Stimulated activated CD8-positive, alpha-beta memory T cell treated with anti-CD3 and anti-CD28 coated beads, Interleukin-4, amount 100 ng/mL, for 1 hour (primary cell): ENCODE measurements at places on chromosomes 16 and 17.

DNA sequence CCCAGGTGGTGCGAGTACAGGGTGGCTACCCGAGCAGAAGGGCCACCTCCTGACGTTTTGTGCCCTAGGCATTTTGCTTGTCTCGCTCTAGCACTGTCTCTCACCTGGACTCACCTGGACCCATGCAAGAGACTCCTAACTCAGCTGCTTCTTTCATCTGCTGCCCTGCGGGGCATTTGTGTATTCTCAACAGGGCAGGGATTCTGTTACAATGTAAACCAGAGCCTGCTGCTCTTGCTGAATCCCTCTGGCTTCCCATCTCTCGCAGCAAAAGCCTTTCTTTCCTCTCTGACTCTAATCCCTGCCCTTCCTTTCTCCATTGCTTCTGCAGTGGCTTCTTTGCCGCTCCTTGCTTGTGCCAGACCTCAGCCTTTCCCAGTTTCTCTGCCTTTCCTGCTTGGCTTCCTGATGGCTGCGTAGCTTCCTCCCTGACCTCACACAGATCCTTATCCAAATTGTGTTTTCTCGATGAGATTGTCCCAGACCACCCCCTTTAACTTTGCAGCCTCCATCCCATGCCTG, 10.2 kb downstream of the ARSG start:
- no peak for DNase-seq

GRCh38 chr16:80875616-80876015, 71.2 kb upstream of the CDYL2 start:
- DNase-seq = no peak

DNA sequence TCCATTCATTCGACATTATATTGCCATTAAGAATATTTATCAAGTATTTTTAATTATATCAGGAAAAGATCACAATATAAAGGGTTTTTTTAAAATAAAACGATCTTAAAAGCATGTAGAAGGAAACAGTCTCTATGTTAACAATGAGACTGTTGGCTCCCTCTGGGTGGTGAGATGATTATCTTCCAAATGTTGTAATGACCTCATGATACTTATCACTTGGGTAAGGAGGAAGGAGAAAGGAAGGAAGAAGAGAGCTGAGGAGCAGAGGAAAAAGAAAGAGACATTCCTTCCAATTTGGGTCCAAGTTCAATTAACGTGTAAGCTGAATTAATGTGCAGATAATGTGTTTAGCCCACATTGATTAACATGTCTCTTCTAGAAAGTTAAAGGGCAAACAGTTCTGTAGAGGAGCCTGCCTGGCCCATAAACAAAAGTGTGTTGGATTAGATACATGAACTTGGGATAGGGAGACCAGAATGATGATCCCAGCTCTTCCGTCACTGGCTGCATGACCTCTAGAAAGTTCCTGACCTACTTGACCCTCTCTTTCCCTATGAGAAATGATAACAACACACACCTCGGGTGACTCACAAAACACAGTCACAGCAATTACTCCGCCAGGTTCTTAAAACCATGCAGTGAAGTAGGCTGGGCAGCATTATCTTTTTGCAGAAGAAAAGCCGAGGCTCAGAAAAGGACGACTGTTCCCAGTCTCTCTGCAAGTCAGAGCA, 32.0 kb downstream of the PIMREG start:
- DNase-seq = no peak

- DNase-seq = no peak
Observed at GRCh38 chr17:79844869-79845600, 5.8 kb upstream of the CBX4 start.

DNA sequence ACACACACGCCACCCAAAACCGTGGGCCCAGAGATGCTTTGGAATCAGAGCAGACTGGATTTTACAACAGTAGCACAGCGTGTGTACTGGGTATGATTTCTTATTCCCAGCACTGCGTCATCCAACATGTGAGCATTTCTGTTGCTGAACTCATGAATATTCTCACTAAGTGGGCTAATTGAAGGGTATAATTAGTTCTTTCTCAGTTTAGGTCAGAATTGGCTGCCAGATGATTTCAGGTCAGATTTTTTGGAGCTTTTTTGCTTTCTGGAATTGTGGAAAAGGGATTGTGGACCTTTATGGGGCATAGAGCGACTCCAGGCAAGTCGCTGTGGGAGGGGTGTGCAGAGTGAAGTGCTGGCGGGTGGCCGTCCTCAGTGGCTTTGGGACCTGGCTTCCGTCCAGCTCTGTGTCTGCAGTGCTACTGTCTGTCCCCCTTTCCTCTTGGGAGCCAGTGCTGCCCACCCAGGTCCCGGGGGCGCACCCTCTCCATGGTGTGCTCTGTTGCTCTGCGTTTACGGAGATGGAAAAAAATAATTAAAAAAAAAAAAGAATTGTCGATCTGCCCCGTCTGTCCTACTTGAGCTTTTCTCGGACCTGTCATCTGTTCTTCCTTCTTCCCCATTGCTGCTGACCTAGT, 25.0 kb downstream of the FOXK2 start:
- no peak for DNase-seq
